Stimulated activated CD4-positive, alpha-beta T cell treated with anti-CD3 and anti-CD28 coated beads, Interleukin-4, amount 100 ng/mL, for 4 hours (primary cell): ENCODE measurements at places on chromosomes 13 and 19.

DNA sequence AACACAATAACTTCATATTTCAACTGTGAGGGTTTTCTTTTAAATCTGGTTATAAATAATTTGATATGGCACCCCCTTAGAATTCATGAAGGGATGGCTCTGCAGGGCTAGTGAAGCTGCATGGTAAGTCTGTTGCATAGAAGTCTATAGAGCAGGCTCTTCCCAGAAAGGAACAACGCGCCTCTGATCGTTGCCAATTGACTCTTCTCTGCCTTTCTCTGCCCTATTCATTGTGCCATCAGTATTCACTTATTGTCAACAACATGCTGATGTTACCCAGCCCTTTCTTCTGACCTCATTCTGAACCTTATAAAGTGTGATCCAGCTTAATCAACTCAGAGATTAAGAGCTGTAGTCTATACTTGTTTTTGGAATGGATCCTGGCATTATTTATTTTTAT is 16.3 kb upstream of the DCT start:
- no peak for DNase-seq

DNA sequence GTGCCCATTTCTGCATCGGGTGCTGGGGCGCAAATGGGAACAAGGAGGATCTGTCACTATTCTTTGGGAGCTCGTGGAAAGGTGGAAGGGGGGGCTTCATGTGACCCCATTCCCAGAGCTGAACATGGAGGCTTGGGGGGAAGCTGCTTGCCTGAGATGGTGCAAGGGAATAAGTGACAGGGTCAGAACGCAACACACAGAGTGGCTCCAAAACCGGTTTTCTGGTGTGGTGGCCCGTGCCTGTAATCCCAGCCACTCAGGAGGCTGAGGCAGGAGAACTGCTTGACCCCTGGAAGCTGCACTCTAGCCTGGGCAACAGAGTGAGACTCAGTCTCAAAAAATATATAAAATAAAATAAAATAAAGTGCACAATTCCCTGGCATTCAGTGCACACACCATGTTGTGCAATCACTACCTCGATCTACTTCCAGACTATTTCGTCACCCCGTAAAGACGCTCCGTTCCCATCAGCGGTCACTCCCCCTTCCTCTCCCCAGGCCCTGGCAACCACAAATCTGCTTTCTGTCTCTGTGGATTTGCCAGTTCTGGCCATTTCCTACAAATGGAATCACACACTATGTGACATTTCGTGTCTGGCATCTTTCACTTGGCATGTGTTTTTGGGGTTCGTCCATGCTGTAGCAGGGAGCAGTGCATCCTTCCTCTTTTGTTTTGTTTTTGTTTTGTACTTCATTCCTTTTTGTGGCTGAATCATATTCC is 18.2 kb upstream of the COMP start:
- no peak for DNase-seq

- no peak for DNase-seq
Measured at GRCh38 chr13:27137759-27138158, 33.9 kb downstream of the USP12 start.

- DNase-seq, result no peak
Measured at GRCh38 chr19:45279587-45280192, 28.6 kb downstream of the MARK4 start.

DNA sequence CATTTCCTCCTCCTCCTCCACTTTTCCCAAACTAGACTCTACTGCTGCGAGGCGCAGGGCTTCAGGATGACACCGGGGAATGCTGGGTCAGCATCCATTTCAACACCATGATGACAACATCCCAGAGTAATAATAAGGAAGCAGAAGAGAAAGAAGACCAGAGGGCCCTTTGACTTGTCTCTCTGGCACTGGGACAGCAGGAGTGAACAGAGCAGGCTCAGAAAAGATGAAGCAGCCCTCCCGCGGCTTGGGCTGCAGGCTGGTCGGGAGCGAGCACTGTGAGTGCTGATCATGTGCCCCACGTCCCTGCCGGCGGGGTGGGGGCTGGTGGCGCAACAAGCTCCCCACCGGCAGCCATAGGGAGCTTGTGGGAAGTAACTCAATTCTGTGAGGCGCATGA is 30.5 kb downstream of the RANBP3 start:
- DNase-seq, result no peak

DNA sequence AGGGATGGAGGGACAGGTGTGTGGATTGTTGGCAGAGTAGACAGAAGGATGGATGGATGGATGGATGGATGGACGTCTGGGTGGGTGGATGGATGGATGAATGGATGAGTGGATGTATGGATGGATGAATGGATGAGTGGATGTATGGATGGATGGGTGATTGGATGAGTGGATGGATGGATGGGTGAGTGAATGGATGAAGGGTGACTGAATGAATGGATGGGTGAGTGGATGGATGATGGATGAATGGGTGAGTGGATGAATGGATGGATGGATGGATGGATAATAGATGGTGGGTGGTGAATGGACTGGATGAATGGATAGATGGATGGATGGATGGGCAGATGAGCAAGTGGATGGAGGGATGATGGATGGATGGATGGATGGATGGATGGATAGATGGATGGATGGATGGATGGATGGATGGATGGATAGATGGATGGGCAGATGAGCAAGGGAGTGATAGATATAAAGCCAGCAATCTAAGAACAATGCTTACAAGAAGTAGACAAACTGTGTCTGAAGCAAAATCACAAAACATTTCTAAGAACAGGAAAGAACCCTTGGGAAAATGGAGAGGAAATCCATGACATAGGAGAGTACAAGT is 65.2 kb downstream of the INSR start:
- DNase-seq, result no peak

DNA sequence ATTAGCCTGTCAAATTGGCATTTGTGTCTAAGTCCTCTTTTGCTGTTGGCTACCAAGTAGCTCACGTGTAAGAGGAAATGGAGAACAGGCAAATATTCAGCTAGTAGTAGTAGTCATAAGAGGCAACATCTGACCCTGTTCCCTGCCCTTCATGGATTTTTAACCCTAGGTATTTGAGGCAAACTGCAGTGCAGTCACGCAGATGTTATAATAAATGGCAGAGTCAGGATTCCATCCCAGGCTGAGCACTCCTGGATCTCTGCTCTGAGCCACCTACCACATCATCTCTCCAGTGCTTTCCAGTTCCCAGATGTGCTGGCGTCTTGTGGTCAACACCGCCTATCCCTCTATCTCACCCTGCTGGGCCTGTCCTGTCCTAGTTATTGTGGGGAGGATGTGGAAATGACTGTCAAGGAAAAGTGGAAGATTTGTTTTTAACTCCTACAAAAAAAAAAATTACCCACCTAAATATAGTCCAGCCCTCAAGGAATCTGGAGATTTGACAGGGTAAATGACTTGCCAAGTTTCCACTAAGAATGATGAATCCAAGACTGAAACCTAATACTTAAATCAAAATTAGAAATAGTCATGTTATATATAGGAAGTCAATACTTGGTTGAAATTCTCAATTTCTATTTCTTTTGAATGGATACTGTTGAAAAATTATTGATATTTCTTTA is 322.9 kb downstream of the GPC6 start:
- no peak for DNase-seq

GRCh38 chr19:58058467-58058866 is 615 bp upstream of the ZNF135 start:
- DNase-seq, result no peak

DNA sequence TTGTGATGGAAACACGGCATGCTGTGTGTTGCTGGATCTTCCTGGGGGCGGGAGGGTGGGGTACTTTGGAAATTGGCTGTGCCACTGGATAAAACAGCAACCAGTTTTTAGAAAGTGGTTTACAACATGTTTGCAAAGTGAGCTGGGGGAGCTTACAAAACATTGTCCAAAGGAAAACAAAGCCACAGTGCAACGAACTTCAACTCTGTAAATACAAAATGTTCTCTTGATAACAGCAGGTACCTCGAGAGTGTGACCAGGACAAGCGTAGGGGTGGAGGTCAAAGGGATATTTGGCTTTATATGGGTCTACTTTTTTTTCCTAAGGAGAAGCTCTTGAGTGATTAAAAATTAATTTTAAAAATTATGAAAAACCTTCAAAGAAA is 2.5 kb downstream of the IGSF23 start:
- DNase-seq, result no peak

GRCh38 chr13:49225223-49226042 is 5.3 kb downstream of the MLNR start:
- DNase-seq, result no peak
